NB4 (cell line): ENCODE measurements at places on chromosomes 16 and 17.

DNA sequence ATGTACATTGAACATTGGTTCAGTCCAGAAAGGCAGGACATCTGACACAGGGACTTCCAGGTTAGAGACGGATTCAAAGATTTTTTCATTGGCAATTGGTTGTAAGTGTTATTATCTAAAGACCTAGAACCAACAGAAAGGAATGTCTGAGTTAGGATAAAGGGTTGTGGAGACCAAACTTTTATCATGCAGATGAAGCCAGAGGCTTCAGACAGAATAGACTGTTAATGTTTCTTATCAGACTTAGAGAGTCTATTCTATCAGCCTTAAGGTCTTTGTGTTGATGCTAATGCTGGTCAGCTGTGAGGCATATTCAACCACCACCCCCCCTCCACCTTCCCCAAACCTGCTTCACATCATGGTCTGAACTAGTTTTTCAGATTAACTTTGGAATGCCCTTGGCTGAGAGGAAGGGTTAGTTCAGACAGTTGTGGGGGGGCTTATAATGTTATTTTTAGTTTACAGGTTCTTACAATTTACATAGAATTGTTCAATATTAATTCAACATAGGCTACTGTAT, 2.1 kb upstream of the ITGB3 start:
- no peak for DNase-seq

GRCh38 chr16:82111944-82112343, 58.1 kb downstream of the MPHOSPH6 start:
- no peak for DNase-seq

GRCh38 chr17:49523706-49524472, 28.8 kb downstream of the NGFR start:
- DNase-seq: no peak

GRCh38 chr16:84785843-84786581, 33.8 kb upstream of the CRISPLD2 start:
- no peak for DNase-seq

- no peak for DNase-seq
Observed at GRCh38 chr17:21345236-21345635, 30.9 kb upstream of the KCNJ12 start.

GRCh38 chr16:20899071-20899470, 1.1 kb downstream of the DCUN1D3 start:
- DNase-seq: no peak

DNA sequence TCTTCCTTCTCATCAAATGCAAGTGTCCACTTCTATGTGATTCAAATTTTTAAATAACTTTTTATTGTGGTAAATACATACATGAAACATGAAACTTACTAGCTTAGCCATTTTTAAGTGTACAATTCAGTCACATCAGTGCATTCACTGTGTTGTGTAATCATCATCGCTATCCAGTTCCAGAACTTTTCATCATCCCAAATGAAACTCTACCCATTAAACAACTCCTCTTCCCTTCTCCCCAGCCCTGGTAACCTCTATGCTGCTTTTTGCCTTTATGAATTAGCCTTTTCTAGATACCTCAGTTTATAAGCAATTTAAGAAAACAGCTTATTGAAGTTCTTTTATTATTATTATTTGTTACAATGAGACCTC, 41.1 kb upstream of the IL34 start:
- DNase-seq: no peak

GRCh38 chr17:46974086-46974485, 5.0 kb downstream of the RPRML start:
- DNase-seq: no peak

DNA sequence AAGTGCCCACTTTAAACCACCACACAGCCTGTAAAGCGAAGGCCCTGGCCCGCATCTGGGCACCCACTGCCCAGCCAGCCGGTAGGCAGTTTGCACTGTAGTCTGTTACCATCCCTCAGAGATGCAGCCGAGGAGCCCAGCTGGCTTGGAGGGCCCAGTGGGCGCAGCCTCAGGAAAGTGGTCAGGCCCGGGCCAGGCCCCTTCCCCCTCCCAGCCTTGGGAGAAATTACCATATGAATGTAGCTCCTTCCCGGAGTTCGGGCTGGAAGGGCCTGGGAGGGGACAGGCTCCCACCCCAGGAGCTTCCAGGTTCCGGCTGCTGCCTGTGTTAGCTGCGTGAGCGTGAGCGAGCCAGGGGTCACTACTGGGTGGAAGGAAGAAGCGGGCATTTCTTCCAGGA, 325.4 kb downstream of the SEC14L1 start:
- DNase-seq: no peak

- no peak for DNase-seq
Observed at GRCh38 chr16:11673091-11674000, 5.1 kb downstream of the SNN start.

DNA sequence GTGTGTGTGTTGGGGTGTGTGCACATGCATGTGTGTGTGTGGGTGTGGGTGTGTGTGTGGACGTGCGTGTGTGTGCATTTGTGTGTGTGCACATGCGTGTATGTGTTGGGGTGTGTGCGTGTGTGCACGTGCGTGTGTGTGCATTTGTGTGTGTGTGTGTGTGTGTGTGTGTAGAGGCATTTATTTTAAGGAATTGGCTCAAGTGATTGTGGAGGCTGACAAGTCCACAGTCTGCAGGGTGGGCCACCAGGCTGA, 37.9 kb upstream of the JPH3 start:
- DNase-seq: no peak

GRCh38 chr17:65514082-65514481, 47.4 kb downstream of the AXIN2 start:
- no peak for DNase-seq

- no peak for DNase-seq
Observed at GRCh38 chr17:17635126-17635525, 43.6 kb upstream of the PEMT start.

GRCh38 chr17:9218911-9219310, 197.6 kb downstream of the NTN1 start:
- DNase-seq: no peak

DNA sequence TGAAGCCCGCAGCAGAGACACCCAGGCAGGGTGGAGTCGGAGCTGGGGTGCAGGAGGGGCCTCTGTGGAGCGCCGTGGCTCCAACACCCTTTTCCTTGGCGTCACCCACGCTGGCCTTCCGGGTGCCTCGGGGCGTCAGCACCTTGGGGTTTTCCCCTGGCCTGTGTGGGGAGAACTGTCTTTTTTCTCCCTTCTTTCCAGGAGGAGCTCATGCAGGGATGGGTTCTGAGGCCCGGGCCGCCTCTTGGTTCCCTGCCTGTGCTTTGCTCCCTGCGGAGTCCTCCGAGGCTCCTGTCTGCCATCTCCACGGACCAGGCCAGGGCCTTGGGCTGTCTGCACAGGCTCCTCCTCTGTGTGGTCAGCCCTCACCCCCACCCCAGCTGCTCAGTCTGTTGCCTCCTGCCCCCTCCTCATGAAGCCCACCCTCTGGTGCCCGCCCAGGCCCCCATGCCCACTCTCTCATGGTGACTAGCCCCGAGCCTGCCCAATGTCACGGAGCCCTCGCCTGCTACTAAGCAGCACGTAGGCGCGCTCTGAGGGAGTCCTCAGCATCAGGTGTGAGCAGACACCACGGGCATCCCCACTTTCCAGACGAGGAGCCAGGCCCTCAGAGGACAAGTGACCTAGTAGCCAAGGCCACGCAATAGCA, 5.0 kb downstream of the KATNB1 start:
- no peak for DNase-seq

GRCh38 chr16:56324406-56324805, 100.9 kb downstream of the AMFR start:
- DNase-seq: no peak

DNA sequence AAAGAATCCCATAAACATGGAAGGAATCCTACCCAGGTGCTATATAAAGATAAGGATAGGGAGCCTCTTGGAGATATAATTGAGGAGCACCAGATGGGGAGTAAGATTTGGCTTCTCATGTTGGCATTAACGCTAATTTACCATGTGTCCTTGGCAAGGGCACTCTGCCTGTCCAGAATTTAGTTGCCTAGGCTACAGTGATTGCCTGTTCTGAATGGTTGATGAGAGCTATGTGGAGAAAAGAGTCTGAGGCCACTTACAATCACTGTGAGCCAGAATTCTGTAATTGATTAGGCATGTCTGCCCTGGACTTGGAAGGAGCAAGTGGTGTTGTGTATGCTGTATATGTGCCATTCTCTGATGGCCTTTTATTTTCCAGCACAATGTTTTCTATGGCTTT, 1101.2 kb upstream of the RBFOX1 start:
- DNase-seq: no peak

GRCh38 chr17:33500151-33500550, 207.1 kb upstream of the ASIC2 start:
- no peak for DNase-seq

- DNase-seq: peak; percentile 55
Observed at GRCh38 chr17:41917679-41918313, 955 bp downstream of the ACLY start.

DNA sequence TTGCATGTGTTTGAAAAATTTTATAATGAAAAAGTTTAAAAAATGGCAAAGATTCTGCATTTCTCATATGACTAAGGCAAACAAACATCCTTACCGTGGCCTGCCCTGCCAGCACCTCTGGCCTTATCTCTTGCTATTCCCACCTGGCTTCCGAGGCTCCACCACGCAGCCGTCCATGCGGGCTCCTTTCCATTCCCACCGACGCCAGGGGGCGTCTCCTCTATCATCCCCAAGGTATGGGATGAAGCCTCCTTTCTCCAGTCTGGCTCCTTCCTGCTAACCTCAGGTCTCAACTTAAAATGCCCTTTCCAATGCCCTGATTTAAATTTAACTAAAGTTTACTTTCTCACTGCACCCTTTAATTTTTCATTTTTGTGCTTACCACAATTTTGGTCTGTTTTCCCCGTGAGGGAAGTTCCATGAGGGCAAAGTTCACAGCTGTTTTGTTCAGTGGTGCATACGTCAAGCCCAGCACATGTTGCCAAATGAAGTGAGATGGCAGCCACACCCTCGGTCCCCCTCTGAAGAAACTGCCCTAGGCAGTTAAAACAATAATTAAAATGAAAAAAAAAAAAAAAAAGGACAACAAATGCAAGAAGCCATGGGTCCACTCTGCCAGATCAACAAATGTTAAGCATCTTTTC, 13.3 kb upstream of the SDK2 start:
- peak; percentile 40 for DNase-seq

DNA sequence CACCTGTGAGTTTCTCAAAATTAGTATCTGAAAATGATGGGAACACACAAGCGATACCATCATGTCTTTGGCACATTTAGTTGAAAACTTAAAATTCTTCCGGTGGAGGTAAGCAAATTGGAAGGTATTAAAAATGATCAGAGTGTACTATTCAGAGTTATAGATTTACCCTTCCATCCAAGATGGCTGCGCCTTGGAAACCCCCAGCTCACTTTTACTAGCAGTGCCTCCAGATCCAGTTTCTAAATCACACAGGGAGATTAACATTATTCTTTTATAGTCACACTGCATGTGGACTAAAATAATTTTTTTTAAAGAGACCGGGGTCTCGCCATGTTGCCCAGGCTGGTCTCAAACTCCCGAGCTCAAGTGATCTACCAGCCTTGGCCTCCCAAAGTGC, 15.0 kb downstream of the PITPNC1 start:
- DNase-seq: no peak

- peak; percentile 59 for DNase-seq
Observed at GRCh38 chr16:11619327-11619851, 32.7 kb upstream of the LITAF start.

- DNase-seq: no peak
Observed at GRCh38 chr16:71255721-71256120, 25.2 kb upstream of the HYDIN start.

- peak; percentile 49 for DNase-seq
Observed at GRCh38 chr16:2860826-2861567, 3.0 kb upstream of the PRSS22 start.

- DNase-seq: no peak
Observed at GRCh38 chr16:57137566-57138273, 45.3 kb downstream of the CPNE2 start.

DNA sequence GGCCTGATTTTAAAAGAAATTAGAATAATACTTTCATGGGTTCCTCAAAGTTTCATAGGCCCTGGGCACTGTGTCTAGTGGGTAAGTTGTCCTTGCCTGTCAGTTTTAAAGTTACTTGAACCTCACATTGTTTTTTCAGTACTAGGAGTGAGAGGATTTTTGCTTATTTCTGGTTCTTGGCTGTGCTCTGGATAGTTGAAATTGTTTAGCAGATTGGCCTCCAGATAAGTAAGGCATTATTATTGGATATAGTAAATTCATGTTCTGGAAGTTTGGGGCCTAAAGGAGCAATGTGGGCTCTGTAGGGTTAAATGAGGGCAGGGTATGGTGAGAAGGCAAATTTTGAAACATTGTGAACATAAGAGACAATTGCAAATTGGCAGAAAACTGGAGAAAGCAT, 78.5 kb downstream of the WNT3 start:
- DNase-seq: no peak

GRCh38 chr17:42247734-42248133, 28.5 kb downstream of the STAT5B start:
- DNase-seq: peak; percentile 67

- DNase-seq: peak; percentile 90
Observed at GRCh38 chr17:57833179-57833939, 16.5 kb downstream of the MRPS23 start.

- DNase-seq: no peak
Observed at GRCh38 chr16:66845080-66845410, 831 bp downstream of the CA7 start.

GRCh38 chr17:62300697-62301096, 79.7 kb upstream of the EFCAB3 start:
- no peak for DNase-seq

DNA sequence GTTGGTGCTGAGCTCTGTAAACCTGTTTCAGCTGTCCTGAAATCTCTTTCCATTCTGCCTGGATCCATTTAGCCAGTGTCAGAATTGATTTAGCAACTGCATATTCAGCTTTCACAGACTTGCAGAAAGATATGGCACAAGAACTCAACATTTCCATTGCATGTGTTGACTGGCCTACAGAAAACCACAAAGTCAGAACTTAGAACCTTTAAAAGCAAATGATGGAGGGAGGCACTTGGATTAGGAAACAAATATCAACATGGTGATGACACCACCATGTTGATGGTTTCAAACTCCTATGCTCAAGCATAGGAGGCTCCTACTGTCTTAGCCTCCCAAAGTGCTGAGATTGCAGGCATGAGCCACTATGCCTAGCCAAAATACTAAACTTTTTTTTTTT, 52.3 kb upstream of the ARL6IP1 start:
- DNase-seq: no peak

DNA sequence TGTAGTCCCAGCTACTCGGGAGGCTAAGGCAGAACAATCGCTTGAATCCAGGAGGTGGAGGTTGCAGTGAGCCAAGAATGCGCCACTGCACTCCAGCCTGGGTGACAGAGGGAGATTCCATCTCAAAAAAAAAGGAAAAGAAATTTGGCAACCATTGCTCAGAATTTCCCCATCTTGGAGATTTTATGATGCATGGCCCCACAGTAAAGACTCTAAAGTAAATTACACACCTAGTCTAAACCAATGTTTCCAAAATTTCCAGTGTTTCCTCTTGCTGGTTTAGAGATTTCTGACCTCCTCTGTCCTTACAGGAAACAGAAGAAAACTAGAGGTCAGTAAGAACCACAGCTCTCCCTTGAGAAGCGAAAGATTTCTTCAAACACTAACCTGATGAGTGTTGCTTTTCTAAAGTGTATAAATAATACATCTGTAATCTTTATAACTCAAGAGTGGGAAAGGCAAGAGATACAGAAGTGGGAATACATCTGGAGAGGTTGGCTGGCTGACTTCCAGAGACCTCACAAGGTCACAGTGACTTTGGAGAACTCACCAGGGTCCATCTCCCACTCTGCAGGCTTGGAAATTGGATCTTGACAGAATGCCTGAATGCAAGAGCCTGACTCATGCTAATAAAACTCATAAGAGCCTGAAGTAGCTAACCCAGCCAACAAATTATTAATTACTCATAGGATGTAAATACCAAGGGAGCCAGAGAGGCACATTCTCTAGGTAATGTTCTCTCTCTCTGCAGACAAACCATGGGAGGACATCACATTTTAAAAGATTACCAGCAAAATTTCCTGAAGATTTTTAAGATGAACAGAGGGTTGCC, 8.8 kb downstream of the ADAT1 start:
- DNase-seq: no peak
